ENCODE measurements at places on chromosomes 7 and 10.

- no peak for DNase-seq
These were observed 150.8 kb downstream of the DGKI start for GRCh38 chr7:137695942-137696341.

DNA sequence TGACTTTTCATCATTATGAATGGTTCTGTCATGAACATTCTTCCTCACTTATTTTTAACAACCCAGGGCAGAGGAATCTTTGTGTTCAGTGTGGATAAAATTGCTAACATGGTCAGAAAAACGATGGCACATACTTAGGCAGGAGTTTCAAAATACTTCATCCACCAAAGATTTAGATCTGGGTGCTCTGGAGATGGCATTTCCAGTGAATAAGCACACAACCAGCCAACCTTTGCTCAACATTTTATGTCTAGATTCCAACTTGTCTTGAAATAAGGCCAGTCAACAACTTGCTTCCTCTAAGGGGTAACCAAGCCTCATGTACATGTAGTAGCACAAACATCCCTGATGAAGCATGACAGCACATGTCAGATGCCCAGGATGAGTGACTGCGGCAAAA, 33.4 kb upstream of the ADRB1 start:
- no peak for DNase-seq

- no peak for DNase-seq
These were observed 77.2 kb downstream of the CDCA7L start for GRCh38 chr7:21868576-21868850.

- DNase-seq, result no peak
These were observed 43.5 kb upstream of the SLC35G1 start for GRCh38 chr10:93850031-93851015.

DNA sequence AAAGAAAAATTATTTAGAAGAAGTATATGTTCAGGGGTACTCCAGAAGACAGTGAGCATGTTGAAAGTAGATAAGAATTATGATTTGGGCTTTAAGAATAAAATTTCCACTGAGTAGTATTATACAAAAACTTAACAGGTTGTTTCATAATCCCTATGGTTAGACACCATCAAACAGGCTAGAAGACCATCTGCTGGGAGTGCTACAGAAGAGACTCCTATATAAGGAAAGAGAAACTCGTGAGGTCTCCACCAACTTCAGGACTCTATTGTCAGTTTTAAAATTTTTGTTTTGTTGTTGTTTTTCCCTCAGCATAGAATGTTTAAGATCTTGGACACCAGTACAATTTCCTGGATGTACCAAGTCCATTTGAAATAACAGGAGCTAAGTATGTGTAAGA, 13.1 kb downstream of the DNAJC1 start:
- DNase-seq, result no peak

- DNase-seq, result no peak
These were observed 1.0 kb upstream of the CHST15 start for GRCh38 chr10:124094419-124094785.

DNA sequence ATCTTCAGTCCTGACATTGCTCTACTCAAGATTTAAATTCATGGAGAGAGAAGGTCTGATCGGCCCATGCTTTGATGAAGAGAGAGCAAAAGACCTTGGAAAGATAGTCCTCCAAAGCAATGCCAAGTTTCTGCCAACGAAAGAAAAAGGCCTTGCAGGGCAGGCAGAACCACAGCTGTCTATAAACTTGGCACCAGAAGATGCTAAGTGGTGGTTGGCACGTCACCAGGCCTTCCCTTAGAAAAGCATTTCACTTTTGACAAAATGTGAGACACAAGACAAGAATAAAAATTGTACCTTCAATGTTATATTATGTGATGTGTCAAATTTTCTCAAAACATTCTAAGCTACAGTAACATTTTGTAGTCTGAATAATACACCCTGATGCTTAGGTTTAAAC, 42.0 kb upstream of the FGFR2 start:
- no peak for DNase-seq

DNA sequence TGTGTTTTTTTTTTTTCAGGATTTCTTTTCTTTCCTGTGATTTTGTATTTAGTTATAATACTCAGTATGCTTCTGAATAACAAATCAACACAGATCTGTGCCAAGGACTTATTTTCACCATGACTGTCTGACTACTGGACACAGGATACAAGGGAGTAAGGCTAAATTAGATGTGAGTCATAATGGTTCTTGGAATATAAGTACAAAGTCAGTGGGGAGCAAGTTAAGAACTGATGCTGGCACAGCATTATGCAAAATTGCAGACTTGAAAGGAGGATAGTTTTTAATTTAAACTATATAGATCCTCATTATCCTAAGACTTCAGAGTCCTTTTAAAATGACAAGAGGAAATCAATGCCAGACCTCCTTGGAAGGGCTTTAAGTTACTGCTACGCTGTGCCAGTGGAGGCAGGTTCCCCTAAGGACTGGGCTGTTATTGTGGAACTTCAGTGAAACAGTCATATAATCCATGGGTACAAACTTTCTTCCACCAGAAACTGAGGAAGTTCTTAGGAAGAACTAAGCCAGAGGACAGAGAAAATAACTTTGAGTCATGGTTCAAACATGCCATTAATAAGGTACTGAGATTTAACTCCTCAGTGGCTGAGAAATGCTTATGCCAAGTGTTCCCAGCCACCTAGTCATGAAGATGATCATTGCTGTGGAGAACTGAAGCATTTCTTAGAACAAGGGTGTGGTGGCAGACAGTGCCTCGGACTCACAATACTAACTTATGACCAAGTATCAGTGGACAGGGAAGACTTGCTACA, 531.2 kb downstream of the HTR7 start:
- DNase-seq, result no peak

GRCh38 chr7:143846692-143847091, 55.3 kb downstream of the TCAF1 start:
- no peak for DNase-seq

DNA sequence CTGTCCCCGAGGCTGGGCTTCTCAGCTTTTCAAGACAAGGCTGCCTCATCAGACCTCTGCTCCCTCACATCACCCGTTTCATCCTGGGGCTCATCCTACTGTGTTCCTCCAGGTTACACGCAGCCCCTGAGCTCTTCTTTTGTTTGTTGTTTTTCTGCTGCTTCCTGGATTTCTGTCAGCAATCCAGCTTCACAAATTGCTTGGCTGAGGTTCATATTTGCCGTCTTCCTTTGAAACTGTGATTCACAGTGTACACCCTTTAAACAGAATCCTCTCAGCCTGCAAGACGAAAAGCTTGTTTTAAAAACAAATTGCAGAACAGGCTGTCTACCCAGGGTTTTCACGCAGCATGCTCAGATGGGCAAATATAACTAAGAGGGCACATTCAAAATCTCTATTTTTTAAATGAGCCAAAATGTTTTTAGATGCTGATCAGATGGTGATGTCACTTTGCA, 39.1 kb upstream of the PARD3 start:
- DNase-seq, result no peak

- no peak for DNase-seq
These were observed 19.0 kb upstream of the TARP start for GRCh38 chr7:38292442-38292841.

GRCh38 chr7:18566829-18567228, 71.3 kb downstream of the HDAC9 start:
- DNase-seq, result no peak

GRCh38 chr10:96257944-96258343, 13.4 kb downstream of the BLNK start:
- DNase-seq, result no peak

GRCh38 chr10:24713086-24713485, 10.6 kb downstream of the ARHGAP21 start:
- DNase-seq, result no peak

DNA sequence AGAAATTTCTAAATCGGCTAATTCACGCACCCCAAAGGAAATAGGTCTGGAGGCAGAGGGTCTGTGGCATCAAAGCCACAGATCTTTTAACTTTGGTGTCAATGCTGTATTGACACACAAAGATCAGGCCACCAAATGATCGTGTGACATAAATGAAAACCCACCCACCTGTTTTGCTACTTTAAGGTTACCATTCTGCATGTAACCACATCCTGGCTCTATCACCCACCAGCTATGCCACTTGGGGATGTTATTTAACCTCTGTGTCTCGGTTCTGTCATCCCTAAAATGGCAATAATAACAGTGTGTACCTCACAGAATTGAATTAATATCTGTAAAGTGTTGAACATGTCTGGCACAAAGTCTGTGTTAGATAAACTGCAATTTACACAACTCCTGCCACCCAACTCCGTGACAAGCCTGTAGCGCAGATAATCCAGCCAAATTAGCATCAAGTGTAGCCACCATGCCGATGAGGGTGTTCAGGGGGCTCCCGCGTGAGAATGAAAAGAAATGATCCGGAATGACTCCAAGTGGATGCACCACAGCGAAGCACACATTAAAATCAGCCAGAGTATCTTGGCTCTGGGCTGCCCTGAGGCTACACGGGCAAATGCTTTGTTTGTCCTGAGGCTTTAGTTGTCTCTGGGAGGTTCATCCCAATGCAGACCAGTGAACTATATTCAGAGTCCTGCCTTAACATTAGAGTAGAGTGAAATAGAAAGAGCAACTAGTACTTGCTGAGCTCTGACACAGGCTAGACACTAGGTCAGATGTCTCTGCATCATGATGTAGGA, 158.4 kb upstream of the NEBL start:
- DNase-seq, result no peak

DNA sequence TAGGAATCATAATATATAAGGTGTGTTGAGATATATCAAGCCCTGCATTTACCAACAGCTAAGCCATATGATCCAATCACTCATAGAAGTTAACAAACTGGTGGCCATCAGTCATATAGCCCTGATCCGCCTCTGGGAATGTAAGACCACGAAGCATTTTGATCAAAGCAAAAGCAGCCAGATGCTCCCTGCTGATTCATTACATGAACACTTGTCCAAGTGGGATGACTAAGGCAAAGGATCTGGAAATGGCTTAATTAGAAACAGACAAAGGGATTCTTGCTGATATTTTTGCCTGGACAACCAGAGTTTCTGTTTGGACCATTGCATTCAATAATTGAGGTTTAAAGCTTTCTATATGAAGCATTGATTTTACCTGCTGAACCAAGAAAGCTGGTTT, 535.5 kb downstream of the GPAM start:
- no peak for DNase-seq

- DNase-seq, result no peak
These were observed 499.8 kb downstream of the PLXNA4 start for GRCh38 chr7:132076301-132077035.

- DNase-seq, result no peak
These were observed 25.7 kb upstream of the WAPL start for GRCh38 chr10:86547296-86547695.

- DNase-seq, result no peak
These were observed 99.3 kb upstream of the LEP start for GRCh38 chr7:128141683-128142195.

- DNase-seq, result no peak
These were observed 90.9 kb downstream of the POLR1F start for GRCh38 chr7:19617901-19618300.

GRCh38 chr7:138720286-138720685, 19.1 kb upstream of the SVOPL start:
- no peak for DNase-seq

DNA sequence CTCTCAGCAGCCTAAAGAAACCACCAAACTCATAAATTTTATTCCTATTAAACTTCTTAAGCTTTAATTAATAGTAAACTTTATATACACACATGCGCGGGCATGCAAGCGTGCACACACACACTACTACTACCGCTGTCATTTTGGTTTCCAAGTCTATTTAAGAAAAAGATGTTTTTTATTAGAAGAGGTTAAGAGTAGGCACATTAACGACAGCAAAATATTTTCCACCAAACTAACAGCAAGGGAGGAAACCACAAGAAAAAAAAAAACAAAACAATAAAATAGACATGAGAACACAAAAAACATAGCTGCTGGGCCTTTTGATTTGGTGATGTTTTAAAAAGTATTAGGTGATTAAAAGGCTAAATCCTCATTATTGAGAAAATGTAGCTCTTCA, 28.6 kb downstream of the RTKN2 start:
- no peak for DNase-seq

DNA sequence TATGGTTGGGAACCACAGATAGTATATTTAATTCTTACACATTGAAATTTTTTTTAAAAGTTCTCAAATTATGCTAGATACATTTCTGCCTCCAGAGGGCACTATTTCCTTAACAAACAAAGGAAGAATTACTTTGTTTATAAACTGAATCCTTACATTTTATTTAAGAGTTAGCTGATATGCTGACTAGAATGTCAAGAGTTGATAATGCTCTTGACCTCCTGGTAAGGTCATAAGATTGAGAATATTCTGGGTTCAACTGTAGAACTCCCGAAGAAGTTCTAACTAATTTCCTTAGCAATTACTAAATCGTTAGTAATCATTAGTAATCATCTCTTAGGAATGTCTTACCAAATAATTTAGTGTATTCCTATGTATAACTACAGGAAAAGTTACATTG, 95.3 kb upstream of the CYP26C1 start:
- no peak for DNase-seq

- no peak for DNase-seq
These were observed 291.9 kb downstream of the SH2D4B start for GRCh38 chr10:80829562-80829961.

GRCh38 chr7:105388356-105389087, at the start of gene SRPK2:
Gene SRPK2, minus strand, starts transcription at chr7:105388921.
- DNase-seq, result peak; percentile 69

- DNase-seq, result no peak
These were observed 23.0 kb upstream of the YWHAG start for GRCh38 chr7:76381814-76382213.

DNA sequence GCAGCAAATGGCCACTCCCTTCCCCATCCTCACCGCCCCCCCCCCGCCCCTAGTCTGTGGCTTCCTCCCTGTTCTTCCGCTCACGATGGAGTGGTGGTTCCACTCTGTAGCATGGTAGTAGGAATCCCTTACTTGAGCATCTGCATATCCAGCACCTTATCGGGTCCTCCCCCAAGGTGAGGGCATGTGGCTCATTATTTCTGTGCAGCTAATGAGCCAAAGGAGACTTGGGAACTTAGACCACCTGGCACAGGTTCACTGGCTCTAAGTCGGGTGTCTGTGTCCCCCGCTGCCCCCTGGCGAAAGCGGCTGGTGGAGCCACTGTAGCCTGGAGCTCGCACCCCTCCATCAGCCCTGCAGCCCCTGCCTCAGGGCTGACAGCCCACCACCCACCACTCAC, 22.8 kb upstream of the GPR26 start:
- DNase-seq, result no peak

DNA sequence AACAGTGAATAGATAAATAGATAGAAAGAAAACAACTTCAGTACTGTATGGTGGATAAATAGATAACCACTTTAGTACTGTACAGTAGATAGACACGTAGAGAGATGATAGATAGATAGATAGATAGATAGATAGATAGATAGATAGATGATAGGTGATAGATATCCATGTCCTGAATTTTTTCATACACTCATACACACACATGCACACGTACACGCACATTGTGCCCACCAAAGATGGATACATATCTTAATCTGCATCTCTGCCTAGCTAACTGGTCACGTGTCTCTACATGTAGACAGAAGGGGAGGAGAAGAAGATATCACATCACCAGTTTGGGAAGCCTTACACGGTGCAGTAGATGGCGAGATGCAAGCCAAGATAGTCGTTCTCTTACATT, 99.2 kb downstream of the ARID5B start:
- DNase-seq, result no peak

Measured in activated CD4-positive, alpha-beta T cell treated with anti-CD3 and anti-CD28 coated beads, Interleukin-2, amount 50 U/mL, for 1 hour (primary cell).